Activated CD4-positive, alpha-beta T cell treated with anti-CD3 and anti-CD28 coated beads for 48 hours (primary cell): ENCODE measurements at places on chromosomes 16 and 17.
A peak's percentile ranks its signal among the peaks of the same experiment; 100 is the strongest.

GRCh38 chr17:73191443-73192205, 1.2 kb upstream of the COG1 start:
- DNase-seq = peak; percentile 78

DNA sequence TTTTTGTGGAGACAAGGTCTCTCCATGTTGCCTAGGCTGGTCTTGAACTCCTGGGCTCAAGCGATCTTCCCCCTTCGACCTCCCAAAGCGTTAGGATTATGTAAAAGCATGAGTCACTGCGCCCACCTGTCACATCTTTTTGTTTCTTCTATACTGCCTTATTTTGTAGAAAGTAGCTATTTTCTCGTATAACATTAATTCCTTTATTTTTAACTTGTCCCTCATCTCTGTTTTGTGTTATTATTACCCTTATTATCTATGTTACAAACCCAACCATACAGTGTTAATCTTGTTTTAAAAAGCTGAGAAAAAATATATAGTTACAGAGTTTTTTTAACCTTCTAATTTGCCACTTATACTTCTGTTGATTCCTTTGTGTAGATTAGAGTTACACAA, 1.4 kb upstream of the TXNDC11 start:
- DNase-seq = no peak

DNA sequence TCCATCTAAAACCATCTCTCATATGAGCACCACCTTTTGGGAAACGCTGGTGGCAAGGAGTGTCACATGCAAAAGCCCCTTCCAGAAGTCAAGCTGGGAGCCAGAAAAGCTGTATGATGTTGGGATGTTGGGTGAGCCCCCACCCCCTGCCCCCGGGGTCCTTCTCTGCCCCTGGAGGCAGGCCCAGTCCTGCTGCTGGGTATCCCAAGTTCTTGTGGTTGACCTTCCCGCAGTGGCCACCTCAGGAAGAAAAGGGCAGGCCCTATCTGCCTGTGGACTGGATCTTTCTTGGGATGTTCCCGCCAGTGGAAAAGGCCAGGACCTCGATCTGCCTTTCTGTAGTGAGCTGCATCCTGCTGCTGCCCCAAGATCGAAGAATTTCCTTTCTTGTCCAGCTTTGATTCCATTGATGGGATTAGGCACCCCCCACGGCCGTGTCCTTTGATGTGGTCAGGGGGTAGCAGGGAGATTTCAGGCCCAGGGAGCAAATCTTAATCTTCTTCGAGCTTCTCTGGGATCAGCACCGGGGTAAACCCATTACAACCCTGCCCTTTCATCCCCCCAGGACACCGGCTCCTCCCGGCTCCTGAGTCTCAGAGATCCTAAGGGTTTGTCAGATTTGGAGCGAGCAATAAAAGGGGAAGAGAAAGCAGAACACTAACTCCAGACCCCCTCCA, 165.6 kb downstream of the RAB11FIP4 start:
- no peak for DNase-seq

DNA sequence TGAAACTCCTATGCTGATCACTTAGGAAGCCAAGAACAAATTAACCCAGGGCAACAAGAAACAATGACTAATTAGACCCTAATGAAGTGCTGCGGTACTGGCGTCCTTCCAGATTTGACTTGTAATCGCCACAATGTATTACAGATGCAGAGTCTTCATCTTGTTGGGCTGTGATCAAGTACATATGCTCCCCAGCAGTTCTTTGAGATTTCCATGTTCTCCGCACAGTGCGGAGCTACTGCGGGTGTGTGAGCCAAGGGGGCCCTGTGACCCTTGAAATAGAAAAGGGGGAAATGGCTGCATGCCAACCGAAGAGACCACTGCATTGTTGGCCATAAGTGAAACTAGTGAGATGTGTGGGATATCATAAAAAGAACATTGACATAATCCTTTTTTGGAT, 469.9 kb downstream of the MAF start:
- DNase-seq = no peak

GRCh38 chr16:69798466-69798865, 36.3 kb downstream of the WWP2 start:
- no peak for DNase-seq

DNA sequence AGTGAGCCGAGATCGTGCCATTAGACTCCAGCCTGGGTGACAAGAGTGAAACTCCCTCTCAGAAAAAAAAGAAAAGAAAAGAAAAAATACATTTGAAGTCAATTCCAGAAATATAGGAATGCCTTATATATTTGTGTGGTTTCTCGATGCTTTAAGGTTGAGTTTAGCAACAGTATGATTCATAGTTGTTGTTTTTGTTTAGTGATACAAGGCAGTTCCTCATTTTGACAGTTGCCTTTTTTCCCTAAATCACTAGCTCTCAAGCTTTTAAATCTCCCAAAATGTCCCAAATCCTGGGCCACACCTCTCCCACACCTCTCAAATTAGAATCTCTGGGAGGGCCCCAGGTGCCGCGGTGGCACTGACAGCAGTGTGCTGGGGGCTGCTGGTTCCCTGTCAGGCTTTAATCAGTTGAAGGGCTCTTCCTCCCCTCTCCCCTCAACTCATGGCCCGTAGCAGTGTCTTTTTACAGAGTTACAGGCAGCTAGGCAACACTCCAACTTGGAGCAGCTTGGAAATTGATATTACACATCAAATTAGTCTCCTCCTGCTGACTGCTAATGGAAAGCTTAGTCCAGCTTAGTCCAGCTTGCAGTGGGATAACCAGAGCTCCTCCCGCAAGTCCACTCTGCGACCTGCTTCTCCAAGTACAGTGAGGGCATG, 58.4 kb downstream of the EPN2 start:
- DNase-seq = no peak

GRCh38 chr17:8961829-8962228, 3.7 kb downstream of the PIK3R5 start:
- DNase-seq = no peak

DNA sequence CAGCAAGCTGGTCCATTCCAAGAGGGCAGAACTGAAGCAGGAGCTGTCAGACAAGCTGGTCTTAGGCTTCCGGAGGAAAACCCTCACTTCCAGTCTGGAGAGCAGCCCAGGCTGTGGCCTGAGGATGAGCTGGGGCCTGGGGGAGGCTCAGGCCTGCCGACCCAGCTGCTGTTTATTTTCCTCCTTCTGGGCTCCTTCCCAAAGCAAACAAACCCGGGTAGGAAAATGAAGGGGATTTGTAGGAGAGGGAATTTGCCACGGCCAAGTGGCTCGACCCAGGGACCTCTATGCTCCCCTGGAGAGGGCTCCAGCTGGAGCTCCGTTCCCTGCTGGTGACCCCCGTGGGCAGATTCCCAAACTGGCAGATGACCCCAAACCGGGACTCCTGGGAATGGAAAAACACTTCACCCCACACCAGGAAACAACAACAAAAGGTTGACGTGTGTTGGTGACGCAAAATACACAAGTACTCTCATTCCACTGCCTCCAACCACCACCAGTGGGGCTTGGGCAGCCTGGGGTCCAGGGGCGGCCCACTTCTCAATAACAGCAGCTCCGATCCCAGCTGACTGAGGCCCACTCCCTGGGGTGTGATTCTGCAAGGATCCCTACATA, 8.8 kb downstream of the JUP start:
- no peak for DNase-seq
